Activated B cell treated with CpG ODN at 0.5 μM for 24 hours (primary cell): ENCODE measurements at places on chromosomes 5 and 9. TPM values are rescaled to one million over a fixed set of nuclear protein-coding genes. Genes with fewer than 3 reads are reported as not detected.

DNA sequence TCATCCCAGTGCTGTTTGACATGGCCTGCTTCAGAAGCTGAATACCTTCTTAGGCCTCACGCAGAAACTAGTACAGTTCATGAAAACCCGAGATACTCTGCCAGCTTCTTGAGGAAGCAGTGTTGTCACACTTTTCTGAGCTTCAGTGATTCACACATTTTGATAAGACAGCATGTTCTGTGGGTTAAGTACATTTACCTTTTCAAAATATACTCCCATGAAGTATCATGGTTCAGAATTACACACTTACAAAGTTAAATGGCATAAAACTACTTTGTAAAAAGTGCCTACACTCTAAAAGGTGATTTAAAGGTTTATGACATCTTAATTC, 56.9 kb downstream of the VCAN start:
- no peak for DNase-seq

DNA sequence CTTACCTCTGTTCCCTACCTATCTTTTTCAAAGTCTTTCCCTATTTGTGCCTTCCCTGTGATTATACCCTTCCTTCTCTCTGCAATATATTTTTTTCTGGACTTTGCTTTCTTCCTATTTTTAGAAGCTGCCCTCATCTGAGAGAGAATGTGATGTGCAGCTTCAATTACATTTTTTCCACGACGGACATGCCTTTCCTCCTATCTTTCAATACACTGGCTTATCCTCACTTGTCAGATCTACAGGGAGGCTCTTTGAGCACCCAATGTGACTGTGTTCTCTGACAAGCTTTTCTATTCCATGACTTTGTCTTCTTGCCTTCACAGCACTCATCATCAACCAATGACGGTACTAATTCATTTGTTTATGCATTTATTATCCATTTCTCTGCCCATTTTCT, 227.9 kb upstream of the CLINT1 start:
- DNase-seq = no peak

ENTPD8 gene
- total RNA-seq = not detected in 2 replicates

DHX29 gene
- 17.4 TPM in 2 replicates for total RNA-seq

SLC1A1 gene
- 1.4 and 2.0 TPM in 2 replicates for total RNA-seq

GRCh38 chr9:127049044-127049443, 73.4 kb downstream of the ANGPTL2 start:
- DNase-seq = no peak

GRCh38 chr9:76654575-76654974, 109.7 kb upstream of the PCA3 start:
- no peak for DNase-seq

- no peak for DNase-seq
Observed at GRCh38 chr9:28024676-28025075, 451.4 kb upstream of the C9orf72 start.

MLANA gene
- not detected in 2 replicates for total RNA-seq
